Motor neuron (in vitro differentiated cells): ENCODE measurements at places on chromosomes 3 and 15. TPM values are rescaled to one million over a fixed set of nuclear protein-coding genes. Genes with fewer than 3 reads are reported as not detected.

The CA12 gene
- total RNA-seq: 0.13 and 0.46 TPM in 2 replicates

The POTEB3 gene
- total RNA-seq: 0.42 TPM in 1 of 2 replicates, not detected in the other

The ARPC4 gene
- total RNA-seq: 131 and 133 TPM in 2 replicates

The SNURF gene
- total RNA-seq: 12.3 and 15.0 TPM in 2 replicates

The ISG20 gene
- total RNA-seq: 1.2 and 1.5 TPM in 2 replicates

The SLC28A1 gene
- total RNA-seq: 0.14 TPM in 1 of 2 replicates, not detected in the other

The GOLGA8S gene
- 0.05 and 0.16 TPM in 2 replicates for total RNA-seq

The ATP10A gene
- 0.90 and 1.5 TPM in 2 replicates for total RNA-seq

The ISL2 gene
- total RNA-seq: 9.4 and 11.4 TPM in 2 replicates

The AGBL1 gene
- total RNA-seq: 0.15 and 0.27 TPM in 2 replicates

The ISLR gene
- 1.6 and 1.9 TPM in 2 replicates for total RNA-seq

The ROPN1 gene
- 0.05 and 0.75 TPM in 2 replicates for total RNA-seq

The CCDC39 gene
- total RNA-seq: not detected in 2 replicates

The NR1I2 gene
- total RNA-seq: 0.76 and 0.78 TPM in 2 replicates

The FGF12 gene
- 41.2 and 43.8 TPM in 2 replicates for total RNA-seq
